ENCODE measurements at places on chromosomes 7 and 10.

DNA sequence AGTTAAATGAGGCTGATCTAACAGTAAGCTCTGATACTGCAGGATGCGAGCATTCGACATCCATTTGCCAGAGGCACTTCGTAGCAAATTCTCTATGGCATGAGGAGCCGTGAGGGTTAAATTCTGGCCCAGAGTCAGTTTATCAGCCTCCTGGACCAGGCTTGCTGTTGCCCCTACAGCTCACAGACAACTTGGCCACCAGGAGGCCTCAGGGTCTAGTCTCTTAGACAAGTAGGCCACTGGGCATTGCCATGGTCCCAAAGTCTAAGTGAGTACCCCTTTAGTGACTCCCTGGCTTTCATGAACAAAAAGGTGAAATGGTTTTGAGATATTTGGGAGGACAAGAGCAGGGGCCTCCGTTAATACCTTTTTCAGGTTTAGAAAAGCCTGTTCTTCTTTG is 178.0 kb upstream of the MBL2 start:
- no peak for DNase-seq

DNA sequence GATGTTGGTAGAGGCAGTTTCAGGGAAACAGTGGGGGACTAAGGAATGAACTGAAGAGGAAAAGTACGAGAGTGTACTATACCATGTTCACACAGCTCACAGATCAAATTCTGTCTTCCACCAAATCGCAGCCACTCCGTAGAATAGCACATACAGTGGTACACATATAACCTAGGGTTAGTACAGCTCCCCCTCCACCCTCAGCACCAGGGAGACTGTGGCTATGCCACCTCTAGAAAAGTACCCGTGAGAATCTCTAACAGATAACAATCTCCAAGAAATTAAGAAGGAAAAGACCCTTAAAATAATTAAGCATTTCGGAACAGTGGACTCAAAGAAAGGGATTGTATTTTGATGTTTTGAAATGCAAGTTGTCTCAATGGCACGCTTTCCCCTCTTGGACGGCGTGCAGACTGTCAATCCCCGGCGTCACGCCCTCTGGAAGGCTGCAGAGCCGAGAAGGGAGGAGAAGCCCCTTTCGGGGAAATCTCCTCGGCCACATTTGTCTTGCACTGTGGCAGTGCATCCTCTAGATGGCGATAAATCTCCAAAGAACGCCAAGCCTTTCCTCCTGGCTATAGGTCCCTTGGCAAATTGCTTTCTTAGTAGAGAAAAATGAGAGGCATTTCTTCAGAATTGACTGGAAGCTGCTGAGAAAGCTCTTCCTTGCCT is 345.0 kb downstream of the REEP3 start:
- peak; percentile 43 for DNase-seq

- no peak for DNase-seq
These were observed 11.0 kb downstream of the MAPK8 start for GRCh38 chr10:48317321-48317990.

DNA sequence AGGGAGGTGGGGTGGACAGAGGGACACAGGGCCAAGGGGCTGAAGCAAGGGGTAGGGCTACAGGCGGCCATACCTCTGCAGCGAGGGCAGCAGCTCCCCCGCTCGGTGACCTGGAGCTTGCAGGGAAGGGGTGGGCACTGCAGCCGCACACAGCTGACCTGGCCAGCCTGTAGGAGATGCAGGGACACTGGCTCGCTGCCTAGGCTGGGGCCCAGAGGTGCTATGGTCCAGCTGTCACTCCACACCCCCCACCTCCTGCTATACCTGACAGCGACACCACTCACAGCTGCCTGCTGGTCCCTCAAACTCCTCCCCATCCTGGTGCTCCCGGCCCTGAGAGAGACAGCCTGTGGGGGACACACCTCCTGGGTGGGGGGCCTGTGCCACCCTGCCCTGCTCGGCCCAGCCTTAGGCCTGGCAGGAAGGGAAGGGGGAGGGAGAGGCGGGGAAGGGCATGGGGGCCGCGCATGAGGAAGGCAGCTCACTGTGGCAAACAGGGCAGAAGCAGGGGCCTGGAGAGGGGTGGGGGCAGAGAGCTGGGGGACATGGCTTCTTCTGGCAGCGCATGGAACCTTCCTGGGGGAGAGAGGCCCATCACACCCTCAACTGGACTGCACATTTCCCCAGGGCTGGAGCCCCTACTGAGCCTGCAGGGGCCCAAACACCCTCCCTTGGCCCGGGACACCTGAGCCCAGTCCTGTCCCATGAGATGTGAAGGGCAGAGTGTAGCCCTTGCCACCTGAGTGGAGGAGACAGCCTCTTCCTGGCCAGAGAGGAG is 23.9 kb downstream of the ATP6V1F start:
- DNase-seq: no peak

DNA sequence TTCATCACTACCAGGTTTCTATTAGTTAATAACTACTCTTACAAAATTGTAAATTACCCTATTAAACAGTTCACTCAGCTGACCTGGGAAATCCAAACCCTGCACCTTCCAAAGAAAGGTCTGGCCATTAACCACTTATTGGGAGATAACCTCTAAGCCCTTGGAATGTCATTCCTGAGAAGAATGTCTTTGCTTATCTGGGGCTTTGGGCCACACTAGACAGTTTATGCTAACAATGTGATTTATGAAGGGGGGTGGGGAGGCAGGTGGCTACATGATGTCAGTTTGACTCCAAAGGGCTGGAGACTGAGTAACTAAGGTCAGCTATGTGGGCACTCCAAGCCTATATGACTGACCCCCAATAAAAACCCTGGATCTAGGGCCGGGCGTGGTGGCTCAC is 50.7 kb downstream of the AKR1D1 start:
- no peak for DNase-seq

DNA sequence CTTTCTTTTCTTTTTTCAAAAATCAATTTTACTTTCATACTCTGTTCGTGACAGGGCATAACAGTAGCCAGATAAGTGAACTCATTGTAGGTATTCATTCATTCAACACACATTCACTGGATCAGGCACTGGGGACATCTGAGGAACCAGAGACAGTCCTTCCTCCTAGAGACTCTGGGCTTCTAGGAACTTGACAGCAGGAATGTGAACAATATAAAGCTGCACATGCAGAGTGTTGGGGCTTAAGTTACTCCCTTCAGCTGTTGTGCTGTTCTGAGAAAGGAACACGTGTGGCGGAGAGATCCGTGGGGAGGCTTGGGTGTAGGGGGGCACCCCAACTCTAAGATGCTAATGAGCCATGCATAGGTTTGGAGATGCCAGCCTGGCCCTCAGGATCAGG is 120.4 kb downstream of the PKD1L1 start:
- no peak for DNase-seq

DNA sequence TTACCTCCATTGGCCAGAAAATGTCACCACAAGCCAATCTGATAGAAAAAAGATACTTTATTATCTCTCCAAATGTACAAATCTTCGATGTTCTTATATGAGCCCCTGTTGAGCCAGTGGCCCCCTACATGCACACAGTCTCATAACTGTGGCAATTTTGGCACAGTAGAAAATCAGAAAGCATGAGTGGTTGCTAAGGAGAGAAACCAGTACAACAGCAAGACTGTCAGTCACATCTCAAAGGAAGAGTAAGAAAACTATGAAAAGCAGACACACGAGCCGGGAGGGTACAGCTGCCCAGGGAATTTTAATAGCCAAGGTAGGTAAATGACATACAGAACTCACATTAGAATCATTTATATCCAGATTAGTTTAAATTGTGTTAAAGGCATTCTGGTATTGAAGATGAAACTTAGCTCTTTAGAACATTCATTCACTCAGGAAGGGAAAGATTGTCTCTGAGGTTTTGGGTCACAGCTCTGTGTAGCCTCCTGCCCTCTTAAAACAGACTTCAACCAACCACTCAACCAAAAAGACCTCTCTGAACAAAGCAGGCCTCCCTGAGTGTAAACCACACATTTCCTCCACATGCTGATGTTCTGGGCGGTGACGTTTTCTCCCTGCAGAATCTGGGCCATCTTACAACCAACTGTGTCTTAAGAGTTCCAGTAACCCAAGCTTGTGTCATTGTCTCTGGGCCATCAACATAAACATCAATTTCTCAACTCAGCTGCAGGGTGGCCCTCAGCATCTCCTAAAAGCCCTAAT is 80.8 kb upstream of the ADAM12 start:
- peak; percentile 12 for DNase-seq

DNA sequence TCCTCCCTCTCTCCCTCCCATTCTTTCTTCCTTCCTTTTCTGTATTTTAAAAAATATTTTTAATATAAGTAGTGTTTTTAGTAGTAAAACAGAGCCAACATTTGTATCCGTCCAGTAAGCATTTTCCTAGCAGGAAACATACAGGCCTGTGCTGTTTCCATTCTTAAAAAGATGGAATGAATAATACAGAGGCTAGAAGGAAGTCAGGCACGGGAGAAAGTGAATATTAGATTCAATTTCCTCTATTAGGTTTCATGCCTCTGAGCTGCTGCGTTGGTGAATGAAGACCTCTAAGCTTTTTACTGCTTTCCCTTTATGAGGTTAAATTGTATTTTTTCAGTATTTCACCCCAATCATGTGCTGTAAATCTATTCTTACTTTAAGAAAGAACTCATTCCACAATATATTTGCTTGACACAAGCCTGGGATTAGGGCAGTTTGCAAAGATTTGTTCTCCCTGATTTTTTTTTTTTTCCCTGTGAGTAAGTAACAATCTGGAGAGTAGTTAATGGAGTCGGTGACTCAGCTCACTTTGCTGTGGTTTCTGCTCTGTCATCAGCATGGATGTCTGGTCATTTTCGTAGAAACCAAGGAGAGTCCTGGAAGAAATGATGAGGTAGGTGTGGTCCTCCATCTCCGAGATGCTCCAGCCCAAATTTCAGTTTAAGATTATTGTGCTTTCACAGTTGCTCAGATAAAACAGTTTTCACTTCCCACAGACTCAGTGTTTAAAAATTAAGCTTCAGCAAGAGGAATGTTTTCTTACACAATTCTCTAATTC is 76.1 kb upstream of the PITRM1 start:
- peak; percentile 19 for DNase-seq

- peak; percentile 46 for DNase-seq
These were observed 439 bp downstream of the IQUB start for GRCh38 chr7:123533929-123534382.

DNA sequence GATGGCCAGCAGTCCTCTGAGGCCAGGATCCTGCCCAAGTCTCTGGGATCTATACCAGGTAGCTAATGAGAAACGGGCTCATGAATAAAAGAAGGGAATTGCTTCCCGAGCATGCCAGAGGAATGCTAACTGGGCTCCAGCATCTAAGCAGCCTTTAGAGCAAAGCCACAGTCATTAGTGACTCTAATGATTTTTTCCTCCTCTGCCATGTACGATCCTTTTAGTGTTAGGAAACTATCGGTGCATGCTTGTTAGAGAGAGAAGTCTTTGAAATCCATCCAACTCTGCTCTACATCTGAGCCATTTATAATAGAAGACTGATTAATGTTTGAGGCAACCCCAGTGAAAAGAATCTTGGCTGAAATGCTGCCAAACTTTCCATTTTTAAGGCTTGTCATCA is 124.9 kb upstream of the TCERG1L start:
- no peak for DNase-seq

- DNase-seq: no peak
These were observed 933.3 kb downstream of the GRID1 start for GRCh38 chr10:85433248-85433647.

DNA sequence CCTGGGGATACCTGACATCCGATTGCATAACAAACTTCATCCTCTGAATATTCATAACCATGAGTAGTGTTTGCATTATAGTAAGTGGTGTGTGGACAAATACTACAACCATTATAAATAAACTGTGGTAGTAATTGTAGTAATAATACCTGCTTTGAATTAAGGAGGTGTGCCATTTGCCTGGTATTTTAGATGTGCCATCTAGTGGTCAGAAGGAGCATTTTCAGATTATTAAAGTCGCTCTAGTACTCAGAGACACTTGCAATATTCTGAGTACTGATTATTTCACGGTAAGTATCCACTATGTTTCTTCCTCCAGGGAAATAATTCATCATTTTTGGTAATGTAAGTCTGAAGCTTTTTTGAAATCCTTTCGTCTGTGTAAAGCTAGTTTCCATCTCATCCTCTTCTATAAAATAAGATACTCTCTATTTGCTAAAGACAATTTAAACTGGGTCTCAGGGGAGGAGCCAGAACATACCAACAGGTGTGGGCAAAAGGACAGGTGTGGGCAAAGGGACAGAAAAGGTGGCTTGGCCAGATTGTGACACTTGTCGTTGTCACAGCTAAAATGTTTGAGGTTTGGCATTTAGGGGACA is 115.3 kb upstream of the WDR11 start:
- peak; percentile 10 for DNase-seq

GRCh38 chr10:70478191-70479164 is at the start of gene PALD1:
PALD1 (plus strand) TSS chr10:70478767; CDS start chr10:70525952, 47,185 bp downstream.
- DNase-seq: peak; percentile 2

GRCh38 chr10:48470115-48470892 is 134.6 kb downstream of the ARHGAP22 start:
- DNase-seq: no peak

DNA sequence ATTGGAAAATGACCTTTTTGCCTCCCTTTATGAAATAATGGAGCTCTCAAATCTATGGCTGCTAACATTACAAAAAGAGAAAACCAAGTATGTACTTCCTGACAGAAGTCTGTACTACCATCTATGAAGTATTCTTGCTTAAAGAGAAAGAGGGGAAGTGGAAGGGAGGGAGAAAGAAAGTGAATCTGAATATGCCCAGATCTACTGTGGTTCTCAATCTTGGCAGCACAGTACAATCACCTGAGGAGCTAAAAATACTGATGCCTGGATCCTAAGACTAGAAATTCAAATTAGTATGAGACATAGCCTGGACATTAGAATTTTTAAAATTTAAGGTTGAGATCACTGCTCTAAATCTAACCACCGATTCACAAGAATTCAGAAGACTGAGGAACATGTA is 85.2 kb downstream of the IGF2BP3 start:
- DNase-seq: no peak

DNA sequence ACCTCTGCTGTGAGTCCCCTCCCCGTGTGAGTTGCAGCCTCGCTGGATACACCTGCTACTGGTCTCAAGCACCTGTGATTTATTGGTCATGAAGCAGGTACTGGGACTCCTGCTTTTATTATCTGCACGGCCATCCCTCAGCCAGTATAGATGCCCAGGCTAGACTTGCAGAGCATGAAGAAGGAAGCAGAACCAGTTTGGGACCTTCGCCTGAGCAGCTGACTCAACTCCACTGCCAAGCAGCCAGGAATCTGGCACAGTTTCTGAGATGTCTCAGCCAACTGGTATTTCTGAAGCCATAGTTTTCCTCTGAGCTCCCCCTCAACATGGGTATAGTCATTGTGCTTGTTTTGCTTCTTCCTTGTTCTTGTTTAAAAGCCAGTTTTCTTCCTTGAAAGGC is 28.0 kb upstream of the SLC39A12 start:
- DNase-seq: no peak

GRCh38 chr10:127886371-127887051 is 6.2 kb downstream of the CLRN3 start:
- no peak for DNase-seq

DNA sequence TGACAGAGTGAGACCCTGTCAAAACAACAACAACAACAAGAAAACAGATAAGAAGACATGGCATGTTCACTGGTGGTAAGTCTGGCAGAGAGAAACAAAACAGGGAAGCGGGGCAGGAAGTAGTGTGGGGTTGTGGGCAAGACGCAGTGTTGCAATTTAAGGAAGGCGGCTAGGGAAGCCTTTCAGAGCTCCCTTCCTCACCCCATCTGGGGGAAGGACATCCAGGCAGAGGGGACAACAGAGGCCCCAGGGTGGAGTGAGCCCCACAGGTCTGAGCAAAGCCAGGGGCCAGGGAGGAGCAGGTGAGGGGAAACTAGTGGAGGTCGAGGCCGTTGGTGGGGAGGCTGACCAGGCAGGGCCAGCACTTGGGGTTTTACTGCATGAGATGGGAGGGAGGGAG is 16.8 kb downstream of the LAT2 start:
- no peak for DNase-seq
